Stimulated activated CD4-positive, alpha-beta T cell treated with anti-CD3 and anti-CD28 coated beads, Interleukin-1b, Interleukin-23, amount 100 ng/mL, for 4 hours (primary cell): ENCODE measurements at places on chromosomes 2 and 18.

GRCh38 chr18:7844418-7844817 lies 277.3 kb downstream of the PTPRM start:
- no peak for DNase-seq

- no peak for DNase-seq
These were observed 70.7 kb downstream of the CCDC93 start for GRCh38 chr2:117943013-117943672.

DNA sequence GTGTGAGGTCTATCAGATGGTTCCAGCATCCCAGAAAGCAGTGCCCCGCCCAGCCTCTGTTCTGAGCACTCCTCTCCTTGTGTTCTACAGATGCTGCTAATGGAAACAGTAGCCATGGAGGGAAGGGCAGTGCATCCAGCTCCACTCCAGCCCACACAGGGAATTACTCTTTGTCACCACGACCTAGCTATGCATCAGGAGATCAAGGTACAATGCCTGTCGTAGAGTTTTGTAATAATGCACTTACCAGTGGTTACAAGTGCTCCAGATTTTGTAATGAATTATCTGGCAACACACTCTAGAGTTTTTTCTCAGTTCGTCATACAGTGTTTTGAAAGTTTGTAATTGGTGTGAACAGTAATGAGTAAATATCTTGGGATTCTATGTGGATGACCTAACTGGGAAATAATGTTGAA lies 161.1 kb downstream of the ESCO1 start:
- DNase-seq = no peak

DNA sequence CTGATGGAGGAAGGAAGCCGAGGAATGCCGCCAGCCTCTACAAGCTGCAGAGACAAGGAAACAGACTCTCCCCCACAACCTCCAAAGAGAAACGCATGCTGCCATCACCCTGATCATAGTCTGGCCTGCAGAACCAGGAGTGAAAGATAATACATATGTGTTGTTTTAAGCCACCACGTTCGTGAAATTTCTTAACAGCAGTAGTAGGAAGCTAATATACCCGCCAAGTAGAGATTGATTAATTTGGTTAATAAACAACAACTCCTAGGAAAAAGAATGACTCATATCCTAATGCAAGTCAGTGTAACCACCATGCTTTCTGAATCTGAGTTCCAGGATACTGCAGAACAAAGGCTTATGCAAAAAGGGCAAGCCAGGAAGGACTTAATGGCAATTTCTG lies 36.6 kb downstream of the LONRF2 start:
- no peak for DNase-seq

DNA sequence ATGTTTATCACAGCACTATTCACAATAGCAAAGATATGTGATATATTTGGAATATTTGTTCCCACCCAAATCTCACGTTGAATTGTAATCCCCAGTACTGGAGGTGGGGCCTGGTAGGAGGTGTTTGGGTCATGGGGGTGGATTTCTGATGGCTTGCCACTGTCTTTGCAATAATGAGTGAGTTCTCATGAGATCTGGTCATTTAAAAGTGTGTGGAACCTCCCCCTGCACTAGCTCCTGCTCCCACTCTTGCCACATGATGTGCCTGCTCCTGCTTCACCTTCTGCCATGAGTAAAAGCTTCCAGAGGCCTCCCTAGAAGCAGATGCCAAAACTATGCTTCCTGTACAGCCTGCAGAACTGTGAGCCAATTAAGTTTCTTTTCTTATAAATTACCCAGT lies 72.2 kb upstream of the DYNC1I2 start:
- DNase-seq = no peak

DNA sequence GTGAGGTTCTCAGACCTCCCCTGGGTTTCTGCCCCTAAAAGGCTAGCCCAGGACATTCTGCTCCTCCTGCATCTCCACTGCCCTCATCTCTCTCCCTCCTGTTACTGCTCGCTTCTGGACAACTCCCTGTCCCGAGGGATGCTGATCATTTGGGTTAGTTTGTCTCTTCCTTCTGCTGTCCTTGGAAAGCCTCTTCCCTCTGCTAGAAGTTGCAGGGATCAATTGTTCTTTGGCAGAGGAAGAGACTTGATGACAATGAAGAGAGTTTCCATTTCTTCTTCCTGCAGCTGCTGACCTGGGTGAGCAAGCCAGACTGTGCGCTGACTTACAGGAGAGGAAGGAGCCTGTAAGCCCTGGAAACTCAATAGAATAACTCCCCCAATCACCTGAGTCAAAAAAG lies 68.9 kb downstream of the RDH14 start:
- no peak for DNase-seq

- no peak for DNase-seq
These were observed 8.7 kb downstream of the TMEM182 start for GRCh38 chr2:102770506-102770905.

- no peak for DNase-seq
These were observed 4.4 kb downstream of the ACTR2 start for GRCh38 chr2:65231892-65232477.

- no peak for DNase-seq
These were observed 102.7 kb upstream of the SMAD2 start for GRCh38 chr18:48032876-48033789.

DNA sequence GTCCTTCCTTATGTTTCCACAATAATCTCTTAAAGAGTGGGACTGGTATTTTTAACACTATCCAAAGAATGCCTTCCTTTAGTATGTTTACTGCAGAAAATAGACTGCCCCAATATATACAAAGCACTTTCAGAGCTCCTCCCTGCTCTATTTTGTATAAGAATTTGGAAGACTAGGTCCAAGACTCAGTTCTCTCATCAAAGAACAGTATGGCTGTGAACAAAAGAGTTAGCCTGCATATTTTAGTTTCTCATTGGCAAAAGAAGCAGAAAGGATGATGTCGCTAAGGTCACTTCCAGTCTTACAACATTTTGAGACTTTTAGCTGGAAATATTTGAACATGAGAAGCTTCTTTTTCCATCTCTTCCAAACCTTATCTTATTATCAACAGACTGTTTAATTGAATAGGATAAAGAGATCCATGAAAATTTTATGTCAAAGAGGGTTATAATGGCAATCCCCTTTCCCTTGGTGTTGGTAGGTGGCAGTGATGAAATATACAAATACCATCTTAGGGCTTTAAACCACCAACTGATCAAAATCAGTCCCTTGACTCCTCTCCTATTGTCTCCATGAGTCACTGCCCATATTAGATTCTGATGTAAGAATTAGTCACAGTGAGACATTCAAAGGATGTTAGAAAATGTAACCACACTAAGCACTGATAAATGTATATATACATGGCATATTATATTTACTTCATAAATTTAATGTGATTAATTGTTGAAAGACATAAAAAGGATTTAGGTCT lies 266.9 kb upstream of the DSEL start:
- no peak for DNase-seq

DNA sequence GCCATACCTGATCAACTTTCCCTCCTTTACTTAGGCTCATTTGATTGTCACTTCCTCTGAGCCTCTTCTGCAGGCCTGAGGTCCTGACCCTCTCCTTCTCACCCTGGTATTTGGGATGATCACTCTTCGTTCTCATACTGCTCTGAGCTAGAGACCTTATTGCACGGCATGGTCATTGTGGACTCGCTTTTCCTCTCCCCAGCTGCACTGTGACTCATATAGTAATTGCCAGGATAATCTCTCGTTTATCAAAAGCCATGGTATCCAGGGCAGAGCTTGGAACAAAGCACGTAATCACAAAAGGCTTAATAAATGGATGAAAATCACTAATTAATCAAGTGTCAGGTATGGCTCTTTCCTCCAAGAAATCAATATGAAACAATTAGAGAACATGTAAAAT lies 40.9 kb upstream of the TRIB2 start:
- no peak for DNase-seq

- DNase-seq = no peak
These were observed 92.8 kb downstream of the AKAIN1 start for GRCh38 chr18:5104246-5104645.

- no peak for DNase-seq
These were observed 59.9 kb upstream of the PID1 start for GRCh38 chr2:229330952-229331351.

GRCh38 chr2:159735648-159736047 lies 23.3 kb downstream of the MARCHF7 start:
- DNase-seq = no peak

DNA sequence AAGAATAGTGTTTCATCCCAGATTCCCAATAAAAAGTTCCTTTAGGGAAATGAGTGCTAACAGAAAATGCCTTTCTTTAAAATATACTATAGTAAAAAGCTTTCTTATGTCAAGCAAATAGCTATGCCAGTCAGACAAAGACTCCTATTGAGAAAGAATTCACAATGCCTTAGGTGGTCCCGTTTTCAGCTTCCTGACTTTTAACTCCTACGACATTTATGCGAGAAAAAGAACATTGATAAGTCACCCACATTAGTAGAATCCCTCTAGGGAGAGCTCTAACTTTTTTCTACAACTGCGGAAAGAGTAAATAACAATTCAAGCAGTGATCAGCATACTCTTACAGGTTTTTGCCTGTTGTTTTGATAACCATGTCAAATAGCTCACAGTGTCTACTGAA lies 750.8 kb upstream of the ACVR2A start:
- no peak for DNase-seq

GRCh38 chr2:10145519-10146357 lies 23.2 kb downstream of the RRM2 start:
- DNase-seq = no peak

- no peak for DNase-seq
These were observed 123.8 kb downstream of the ARL4C start for GRCh38 chr2:234373060-234373459.

DNA sequence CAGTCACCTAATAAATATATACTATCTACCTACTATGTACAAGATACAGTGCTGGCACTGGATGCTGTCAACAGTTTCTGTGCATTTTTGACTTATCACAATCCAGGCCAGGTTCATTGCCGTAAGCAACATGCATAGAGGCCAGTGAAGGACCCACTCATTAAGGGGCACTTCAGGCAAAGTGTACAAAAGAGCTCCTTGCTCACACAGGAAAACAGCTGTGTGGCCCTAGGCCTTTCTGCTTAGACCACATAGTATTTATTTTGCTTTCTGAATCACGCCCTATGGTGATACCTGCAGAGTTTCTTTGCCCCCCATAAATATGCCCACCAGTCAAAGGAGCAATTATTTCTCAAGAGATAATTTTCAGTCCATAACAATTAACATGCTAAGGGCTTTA lies 39.6 kb upstream of the STAT4 start:
- no peak for DNase-seq

GRCh38 chr2:119475225-119475856 lies 43.7 kb downstream of the TMEM37 start:
- no peak for DNase-seq

GRCh38 chr2:629961-630360 lies 47.2 kb downstream of the TMEM18 start:
- no peak for DNase-seq

DNA sequence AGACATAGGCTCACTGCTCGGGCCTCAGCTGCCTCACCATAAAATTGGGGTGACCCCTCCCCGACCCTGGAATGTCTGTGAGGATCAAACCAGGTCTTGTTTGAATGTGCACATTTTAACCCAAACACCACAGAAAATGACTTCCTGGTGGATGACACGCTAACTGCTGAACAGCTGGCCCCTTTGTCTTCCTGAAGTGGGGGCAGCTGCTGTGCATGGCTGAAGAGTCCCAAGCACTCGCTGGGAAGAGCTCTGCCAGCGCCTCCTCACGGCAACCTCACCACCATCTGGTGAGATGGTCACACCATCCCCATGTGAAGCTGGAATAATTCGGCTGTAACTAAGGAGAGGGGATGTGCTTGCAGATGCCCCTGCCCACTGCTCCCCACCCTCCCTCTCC lies 34.0 kb downstream of the AQP12A start:
- DNase-seq = no peak

DNA sequence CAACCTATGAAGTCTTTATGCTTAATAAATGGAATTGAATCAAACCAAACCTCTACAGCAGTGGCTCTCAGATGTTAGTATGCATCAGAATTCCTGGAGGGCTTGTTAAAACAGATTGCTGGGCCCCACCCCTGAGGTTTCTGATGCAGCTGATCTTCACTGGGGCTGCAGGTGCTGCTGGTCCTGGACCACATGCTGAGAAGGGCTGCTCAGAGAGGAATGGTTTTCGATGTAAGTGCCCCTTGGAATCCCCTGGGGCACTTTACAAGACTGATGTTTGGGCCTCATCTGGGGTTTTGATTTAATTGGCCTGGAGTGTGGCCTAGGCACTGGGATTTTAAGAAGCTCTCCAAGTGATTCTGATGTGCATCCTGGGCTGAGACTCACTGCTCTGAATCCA lies 403.8 kb upstream of the HS6ST1 start:
- no peak for DNase-seq

- DNase-seq = no peak
These were observed 11.1 kb upstream of the COL5A2 start for GRCh38 chr2:189190685-189191084.

DNA sequence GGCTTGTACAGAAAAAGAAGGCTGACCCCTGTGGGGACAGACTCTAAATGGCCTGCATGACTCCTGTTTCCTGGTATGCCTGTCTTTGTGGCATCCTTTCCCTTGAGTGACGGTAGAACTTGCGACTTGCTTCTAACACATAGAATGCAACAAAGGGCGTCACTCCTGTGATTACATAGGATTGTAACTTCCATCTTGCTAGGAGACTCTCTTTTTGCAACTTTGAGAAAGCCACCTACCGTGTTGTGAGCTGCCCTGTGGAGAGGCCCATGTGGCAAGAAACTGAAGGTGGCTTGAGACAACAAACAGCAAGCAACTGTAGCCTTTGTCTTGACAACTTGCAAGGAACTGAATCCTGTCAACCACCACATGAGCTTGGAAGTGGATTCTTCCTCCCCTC lies 46.5 kb downstream of the THNSL2 start:
- no peak for DNase-seq

- DNase-seq = no peak
These were observed 41.4 kb downstream of the STEAP3 start for GRCh38 chr2:119264781-119265692.

DNA sequence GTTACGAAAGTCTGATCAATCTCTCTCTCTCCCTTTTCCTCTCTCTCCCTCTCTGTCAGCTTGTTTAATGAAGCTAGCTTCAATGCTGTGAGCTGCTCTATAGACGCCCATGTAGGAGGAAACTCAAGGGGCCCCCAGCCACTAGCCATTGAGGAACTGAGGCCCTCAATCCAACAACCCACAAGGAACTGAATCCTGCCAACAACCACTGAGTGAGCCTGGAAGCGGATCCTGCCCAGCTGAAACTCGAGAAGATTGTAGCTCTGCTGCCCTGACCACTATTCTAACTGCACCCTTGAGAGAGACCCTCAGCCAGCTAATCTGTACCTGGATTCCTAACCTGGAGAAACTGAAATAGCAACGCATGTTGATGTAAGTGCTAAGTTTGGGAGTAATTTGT lies 129.2 kb downstream of the BCL11A start:
- no peak for DNase-seq

- DNase-seq = no peak
These were observed 173.8 kb upstream of the TMEM200C start for GRCh38 chr18:6069103-6069502.

GRCh38 chr18:9191658-9192256 lies 55.2 kb downstream of the ANKRD12 start:
- DNase-seq = no peak

DNA sequence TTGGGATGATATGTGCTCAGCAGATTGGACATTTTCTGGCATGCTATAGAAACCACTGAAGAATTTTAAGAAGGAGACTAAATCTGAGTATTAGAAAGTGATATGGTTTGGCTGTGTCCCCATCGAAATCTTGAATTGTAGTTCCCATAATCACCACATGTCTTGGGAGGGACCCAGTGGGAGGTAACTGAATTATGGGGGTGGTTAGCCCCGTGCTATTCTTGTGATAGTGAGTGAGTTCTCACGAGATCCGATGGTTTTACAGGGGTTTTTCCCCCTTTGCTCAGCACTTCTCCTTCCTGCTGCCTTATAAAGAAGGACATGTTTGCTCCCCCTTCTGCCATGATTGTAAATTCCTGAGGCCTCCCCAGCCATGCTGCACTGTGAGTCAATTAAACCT lies 535.9 kb upstream of the VRK2 start:
- no peak for DNase-seq
